ENCODE measurements at places on chromosomes 2 and 18.

GRCh38 chr18:79239631-79240030 lies 156.1 kb upstream of the NFATC1 start:
- DNase-seq = no peak

- no peak for DNase-seq
These were observed 107.3 kb downstream of the DYSF start for GRCh38 chr2:71560638-71561011.

DNA sequence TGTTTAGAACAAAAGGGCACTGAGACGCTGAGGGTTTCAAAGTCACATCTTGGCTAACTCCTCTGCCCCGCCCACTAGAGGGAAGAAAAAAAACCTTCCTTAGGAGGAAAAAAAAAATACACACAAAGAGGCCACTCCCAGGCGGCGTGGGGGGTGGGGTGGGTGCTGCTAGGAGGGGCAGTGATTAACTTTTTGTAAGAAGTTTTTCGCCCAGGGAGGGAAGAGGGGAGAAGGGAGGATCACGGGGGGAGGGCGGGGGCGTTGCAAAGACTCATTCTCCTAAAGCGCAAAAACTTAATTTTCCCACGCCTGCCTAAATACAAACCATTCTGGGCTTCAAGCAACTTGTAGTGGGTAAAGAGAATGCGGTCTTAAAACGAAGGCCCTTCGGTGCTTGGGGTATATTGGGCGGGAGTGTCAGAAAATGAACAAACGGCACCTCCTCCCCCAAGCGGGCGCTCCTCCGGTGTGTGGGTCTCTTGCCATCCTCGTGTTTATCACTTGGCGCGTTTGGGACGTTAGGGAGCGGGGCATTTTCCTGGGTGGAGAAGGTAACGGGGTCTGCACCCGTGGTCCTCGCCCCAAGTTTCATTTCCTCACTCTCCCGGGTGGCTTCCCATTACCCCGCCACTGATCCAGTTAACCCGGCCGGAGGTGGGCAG lies 1.7 kb downstream of the CXCR4 start:
- no peak for DNase-seq

GRCh38 chr18:5318061-5318700 lies 22.7 kb upstream of the ZBTB14 start:
- DNase-seq = no peak

DNA sequence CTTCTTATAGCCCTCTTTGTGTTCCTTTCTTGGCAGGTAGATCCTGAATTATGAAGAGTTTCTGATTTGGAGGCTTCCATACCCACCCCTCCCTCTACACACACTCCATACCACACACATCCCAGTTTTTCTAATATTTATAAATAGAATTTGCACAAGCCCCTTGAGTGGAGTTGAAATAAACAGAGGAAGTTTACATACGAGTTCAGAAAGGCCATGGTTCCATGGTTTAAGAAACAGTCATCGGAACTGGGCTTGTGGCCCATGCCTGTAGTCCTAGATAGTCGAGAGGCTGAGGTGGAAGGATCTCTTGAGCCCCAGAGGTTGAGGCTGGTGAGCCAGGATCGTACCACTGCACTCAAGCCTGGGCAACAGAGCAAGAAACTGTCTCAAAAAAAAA lies 62.7 kb upstream of the TANC1 start:
- no peak for DNase-seq

All from stimulated activated CD4-positive, alpha-beta T cell treated with anti-CD3 and anti-CD28 coated beads, TNF-alpha, amount 100 ng/mL, for 48 hours (primary cell).